Dermis lymphatic vessel endothelial cell (primary cell): ENCODE measurements at places on chromosomes 12 and 14. TPM values are rescaled to one million over a fixed set of nuclear protein-coding genes. Genes with fewer than 3 reads are reported as not detected.

MYO1H gene
- not detected in 2 replicates for total RNA-seq

PTGER2 gene
- 0.09 and 0.11 TPM in 2 replicates for total RNA-seq

DLGAP5 gene
- total RNA-seq = 5.1 and 7.6 TPM in 2 replicates

KLHDC1 gene
- 2.6 and 3.6 TPM in 2 replicates for total RNA-seq

FITM1 gene
- total RNA-seq = 0.34 and 0.76 TPM in 2 replicates

RIN3 gene
- 3.9 and 4.1 TPM in 2 replicates for total RNA-seq

PIWIL1 gene
- total RNA-seq = not detected in 2 replicates

STAB2 gene
- total RNA-seq = 7.2 and 10.4 TPM in 2 replicates
